ENCODE measurements at places on chromosomes 11 and 22.
A peak's percentile ranks its signal among the peaks of the same experiment; 100 is the strongest.

DNA sequence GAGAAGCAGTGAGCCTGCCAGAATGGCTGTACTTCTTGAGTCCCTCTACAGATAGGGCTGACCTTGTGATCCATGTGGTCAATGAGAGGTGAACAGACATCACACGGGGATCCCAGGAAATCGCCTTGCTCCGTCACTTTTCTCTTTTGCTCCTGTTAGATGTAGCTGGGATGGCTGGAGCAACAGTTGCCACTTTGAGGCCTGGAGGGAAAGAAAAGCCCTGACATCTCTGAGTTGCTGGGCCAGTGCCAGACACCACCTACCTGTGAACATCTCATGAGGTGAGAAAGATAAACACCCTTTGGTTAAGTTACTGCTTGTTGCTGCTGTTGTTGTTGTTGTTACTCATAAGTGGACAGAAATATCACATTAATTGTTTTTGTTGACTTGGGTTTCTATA lies 840.3 kb downstream of the TBC1D22A start:
- no peaks in the 10 kb centered on the region for H3K4me1 ChIP-seq
- H3K27me3 ChIP-seq = no peaks in the 10 kb centered on the region
- no peak for DNase-seq
- H3K36me3 ChIP-seq = no peaks in the 10 kb centered on the region
- H3K27ac ChIP-seq = no peak overlapping the region
- no peak overlapping the region for H3K4me3 ChIP-seq

DNA sequence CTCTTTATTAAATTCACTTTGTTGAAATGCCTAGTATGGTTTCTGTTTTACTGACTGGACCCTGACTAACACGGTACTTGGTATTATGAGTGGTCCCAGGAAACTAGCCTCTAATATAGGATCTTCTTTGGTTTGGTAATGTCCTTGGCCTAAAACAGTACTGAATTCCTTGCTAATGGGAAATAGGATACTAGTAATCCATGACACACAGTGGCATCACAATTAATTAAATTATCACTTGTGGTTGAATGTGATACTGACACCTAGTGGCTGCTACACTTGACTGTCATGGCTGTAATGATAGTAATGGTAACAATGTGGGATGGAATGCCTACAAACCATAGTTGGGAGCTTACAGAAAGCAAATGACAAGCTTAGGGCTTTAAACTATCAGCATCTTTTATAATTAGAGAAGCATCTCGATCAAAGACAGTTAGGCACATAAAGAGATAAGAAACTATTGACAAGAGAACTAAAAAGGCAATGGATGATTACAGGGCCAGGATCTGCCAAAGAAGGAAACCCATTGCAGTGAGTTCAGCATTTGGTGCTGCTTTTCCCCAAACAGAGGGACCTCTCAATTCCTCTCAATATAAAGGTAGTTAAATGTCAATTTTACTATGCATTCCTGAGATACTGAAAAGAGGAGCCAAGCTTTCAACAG lies 8.6 kb downstream of the DNHD1 start:
- H3K4me1 ChIP-seq = no peaks in the 10 kb centered on the region
- no peak overlapping the region for H3K27ac ChIP-seq
- H3K4me3 ChIP-seq = no peak overlapping the region
- H3K36me3 ChIP-seq = no peaks in the 10 kb centered on the region

DNA sequence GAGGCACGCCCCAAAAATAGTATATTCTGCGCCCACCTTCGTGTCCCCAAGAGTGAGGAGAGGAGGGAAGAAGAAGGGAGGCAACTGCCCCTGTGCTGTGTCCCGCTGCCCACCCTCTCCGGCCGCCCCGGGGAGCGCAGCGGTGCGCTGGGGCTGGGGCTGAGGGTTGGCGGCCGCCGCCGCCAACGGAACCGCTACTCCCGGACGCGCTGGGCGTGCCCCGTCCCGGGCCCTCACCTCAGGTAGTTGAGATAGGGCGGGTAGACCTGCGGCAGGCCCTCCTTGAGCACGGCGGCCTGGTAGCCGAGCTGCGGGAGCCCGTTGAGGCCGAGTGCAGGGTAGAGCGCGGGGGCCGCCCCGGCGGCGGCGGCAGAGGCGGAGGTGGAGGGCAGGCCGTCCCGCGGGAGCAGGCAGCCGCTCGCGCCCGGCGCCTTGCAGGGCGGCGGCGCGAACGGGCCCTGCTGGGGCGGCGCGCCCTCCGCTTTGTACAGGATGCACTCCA lies 2.4 kb downstream of the PGR start:
- no peak for DNase-seq
- H3K27me3 ChIP-seq = peaks cover 17% of the 10 kb centered on the region
- no peaks in the 10 kb centered on the region for H3K36me3 ChIP-seq
- H3K4me1 ChIP-seq = peaks cover 3% of the 10 kb centered on the region
- peak overlapping the region; percentile 78 for H3K27ac ChIP-seq

DNA sequence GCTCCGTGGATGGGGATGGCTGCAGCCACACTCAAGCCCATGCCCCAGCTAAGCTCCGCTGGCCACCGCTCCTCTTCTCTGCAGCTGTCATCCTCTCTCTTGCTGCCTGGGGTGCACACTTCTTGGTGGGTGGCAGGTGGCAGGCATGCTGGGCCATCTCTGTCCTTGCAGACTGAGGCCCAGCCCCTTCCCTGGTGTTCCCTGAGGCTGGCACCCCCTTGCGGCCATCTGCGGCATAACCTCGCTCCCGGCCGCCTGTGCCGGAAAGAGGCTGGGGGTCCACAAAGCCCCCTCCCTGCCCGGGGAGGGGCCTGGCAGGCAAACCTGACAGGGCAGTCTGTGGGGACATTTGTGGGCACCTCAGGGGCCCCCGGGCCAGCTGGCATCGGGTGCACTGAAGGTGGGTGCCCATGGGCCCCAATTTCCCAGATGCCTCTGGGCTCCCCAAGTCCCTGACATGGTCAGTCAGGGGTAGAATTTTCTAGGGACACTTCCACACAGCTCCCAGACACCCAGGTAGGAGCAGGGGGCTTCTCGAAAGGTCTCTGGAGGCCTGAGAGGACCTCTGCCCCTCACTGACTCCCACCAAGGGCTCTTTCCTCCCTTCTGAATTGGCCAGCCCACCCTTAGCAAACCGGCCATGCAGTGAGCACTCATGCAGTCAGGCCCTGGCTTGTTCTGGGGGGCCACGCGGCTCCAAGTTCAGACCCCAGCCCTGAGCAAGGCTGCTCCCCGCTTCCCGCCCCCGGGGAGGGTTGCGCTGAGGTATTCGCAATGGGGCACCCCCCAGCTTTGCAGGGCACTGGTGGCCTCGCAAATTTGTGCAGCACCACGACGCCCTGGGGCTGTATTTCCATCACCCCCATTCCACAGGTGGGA lies 23.5 kb upstream of the TH start:
- peak; percentile 89 for DNase-seq
- H3K4me3 ChIP-seq = no peak overlapping the region
- H3K36me3 ChIP-seq = no peaks in the 10 kb centered on the region
- H3K27ac ChIP-seq = no peak overlapping the region
- H3K27me3 ChIP-seq = no peaks in the 10 kb centered on the region
- H3K4me1 ChIP-seq = peaks cover 5% of the 10 kb centered on the region

DNA sequence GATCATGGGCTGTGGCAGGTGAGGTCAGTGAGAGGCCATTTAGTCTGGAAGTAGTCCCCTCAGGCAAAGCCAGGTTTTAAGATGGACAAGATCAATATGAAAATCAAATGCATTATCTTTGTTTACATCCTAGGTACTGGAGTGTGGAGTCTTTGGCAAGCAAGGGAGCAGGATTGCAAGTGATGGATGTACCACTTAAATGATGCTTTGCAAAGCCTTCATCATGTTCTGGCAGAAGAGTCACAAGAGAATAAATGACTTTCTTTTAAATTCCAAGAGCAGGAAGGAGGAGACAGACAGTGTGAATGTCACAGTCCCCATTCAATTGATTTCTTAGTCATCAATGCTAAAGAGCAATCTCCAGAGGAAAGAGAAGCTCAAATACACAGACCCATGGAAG lies 908.3 kb downstream of the FAM181B start:
- no peaks in the 10 kb centered on the region for H3K27me3 ChIP-seq
- no peak for DNase-seq
- no peak overlapping the region for H3K4me3 ChIP-seq
- no peaks in the 10 kb centered on the region for H3K4me1 ChIP-seq

DNA sequence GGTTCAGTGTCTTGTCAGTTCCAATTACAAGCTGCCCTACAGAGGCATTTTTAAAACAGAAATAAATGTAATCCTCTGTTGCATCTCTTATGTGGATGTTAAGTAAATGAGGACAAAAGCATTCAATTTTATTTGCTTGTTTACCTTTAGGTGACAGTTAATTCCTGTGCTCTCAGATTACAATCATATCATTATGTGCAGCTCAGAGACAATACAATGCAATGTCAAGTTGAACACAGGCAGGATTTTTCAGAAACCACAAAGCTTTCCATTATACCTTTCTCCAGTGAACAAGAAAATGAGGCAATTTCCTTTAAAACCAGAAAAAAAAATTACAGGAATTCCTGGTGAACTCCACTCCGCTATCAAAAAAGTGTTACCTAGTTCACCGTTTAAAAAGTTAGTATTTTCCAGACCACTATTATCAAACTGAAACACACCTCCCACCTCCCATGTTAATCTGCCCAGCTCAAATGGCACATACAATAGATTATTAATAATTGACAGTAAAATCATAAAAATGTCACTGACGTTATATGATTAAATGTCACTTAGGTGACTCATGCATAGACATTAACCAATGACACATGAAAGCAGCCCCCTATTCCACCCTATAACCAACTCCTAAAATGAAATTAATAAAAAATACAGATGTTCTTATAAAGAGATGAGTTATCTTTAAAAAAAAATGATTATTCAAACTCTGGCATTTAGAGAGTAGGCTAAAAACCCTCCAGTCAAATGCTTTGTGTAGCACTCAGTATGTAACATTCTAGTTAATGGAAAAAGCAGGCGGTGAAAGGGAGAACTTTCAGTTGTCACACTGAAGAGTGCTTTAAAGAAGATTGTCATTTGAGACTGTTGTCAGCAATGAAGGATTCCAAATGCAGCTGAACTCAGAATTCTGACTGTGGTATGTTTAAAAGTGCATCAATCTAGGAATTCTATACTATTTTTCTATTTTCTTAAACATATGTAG lies 98.6 kb downstream of the MUC15 start:
- H3K4me3 ChIP-seq = no peak overlapping the region
- H3K27me3 ChIP-seq = no peaks in the 10 kb centered on the region
- no peaks in the 10 kb centered on the region for H3K36me3 ChIP-seq
- no peak overlapping the region for H3K27ac ChIP-seq

- H3K27me3 ChIP-seq = no peaks in the 10 kb centered on the region
- H3K4me1 ChIP-seq = peaks cover 11% of the 10 kb centered on the region
- H3K36me3 ChIP-seq = no peaks in the 10 kb centered on the region
- H3K4me3 ChIP-seq = no peak overlapping the region
- peak; percentile 55 for DNase-seq
Measured at GRCh38 chr22:20013382-20013871, 3.2 kb downstream of the ARVCF start.

DNA sequence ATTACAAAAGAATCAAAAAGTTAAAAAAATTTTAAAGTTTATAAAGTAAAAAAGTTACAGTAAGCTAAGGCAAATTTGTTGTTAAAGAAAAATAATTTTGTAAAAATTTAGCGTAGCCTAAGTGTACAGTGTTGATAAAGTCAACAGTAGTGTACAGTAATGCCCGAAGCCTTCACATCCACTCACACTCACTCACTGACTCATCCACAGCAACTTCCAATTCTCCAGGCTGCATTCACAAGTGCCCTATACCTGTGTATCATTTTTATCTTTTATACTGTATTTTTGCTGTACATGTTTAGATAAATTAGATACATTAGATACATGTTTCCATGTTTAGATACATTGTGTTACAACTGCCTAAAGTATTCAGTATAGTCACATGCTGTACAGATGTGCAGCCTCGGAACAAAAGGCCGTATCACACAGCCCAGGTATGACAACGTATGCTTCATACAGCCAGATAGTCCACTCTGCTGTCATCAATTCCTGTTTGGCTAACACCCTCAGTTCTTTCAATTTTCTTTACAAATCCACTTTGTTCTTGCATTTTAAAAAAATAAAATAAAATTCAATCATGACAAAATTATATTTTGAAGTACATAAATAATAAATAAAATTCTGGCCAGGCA lies 80.7 kb downstream of the RBFOX2 start:
- H3K4me1 ChIP-seq = no peaks in the 10 kb centered on the region
- H3K4me3 ChIP-seq = no peak overlapping the region
- no peak overlapping the region for H3K27ac ChIP-seq
- no peaks in the 10 kb centered on the region for H3K36me3 ChIP-seq

- no peak overlapping the region for H3K4me3 ChIP-seq
- no peaks in the 10 kb centered on the region for H3K27me3 ChIP-seq
- no peaks in the 10 kb centered on the region for H3K36me3 ChIP-seq
- H3K4me1 ChIP-seq = no peaks in the 10 kb centered on the region
- no peak for DNase-seq
Measured at GRCh38 chr11:37657645-37658044, 1059.6 kb upstream of the RAG2 start.
